ENCODE measurements at places on chromosomes 3 and 15.

GRCh38 chr3:99920481-99921376 lies 103.1 kb downstream of the CMSS1 start:
- peak; percentile 85 for DNase-seq

DNA sequence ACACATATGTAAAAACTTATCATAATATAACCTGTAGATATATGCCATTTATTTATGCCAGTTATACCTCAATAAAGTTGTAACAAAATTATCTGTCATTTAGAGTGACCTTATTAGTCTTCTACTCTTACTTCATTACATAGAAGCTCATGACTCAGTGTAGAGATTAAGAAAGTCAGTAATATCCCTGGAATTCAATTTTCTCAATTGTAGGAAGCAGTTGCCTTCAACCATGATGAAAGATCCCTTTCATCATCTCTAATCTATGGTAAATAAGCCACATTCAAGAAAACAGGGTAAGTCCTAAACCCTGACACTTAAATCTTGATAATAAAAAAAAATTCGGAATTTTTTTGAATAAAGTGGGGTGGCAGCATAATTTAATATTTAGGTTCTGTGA lies 216.5 kb upstream of the PEX5L start:
- DNase-seq, result no peak

GRCh38 chr15:34729056-34729455 lies 25.7 kb downstream of the GJD2 start:
- DNase-seq, result no peak

DNA sequence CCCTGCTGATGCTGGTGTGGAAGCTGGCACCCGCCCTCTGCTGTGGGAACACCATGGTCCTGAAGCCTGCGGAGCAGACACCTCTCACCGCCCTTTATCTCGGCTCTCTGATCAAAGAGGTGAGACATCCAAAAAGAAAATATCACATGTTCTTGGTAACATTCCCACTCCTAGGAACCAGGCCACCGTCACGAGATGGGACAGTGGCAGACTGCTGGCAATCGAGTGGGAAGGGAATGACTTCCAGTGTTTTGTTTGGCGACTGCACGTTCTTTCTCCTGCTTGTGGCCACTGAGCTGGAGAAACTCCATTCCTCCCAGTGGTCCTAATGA lies 14.3 kb downstream of the ALDH1A3 start:
- DNase-seq, result no peak

GRCh38 chr15:74318376-74319137 lies 48.9 kb downstream of the CYP11A1 start:
- peak; percentile 79 for DNase-seq
